ENCODE measurements at places on chromosomes 7 and 10.

GRCh38 chr7:43766564-43766963, 8.1 kb downstream of the BLVRA start:
- no peak for DNase-seq

- DNase-seq: no peak
These were observed 140.3 kb downstream of the FOXP2 start for GRCh38 chr7:114554781-114555537.

DNA sequence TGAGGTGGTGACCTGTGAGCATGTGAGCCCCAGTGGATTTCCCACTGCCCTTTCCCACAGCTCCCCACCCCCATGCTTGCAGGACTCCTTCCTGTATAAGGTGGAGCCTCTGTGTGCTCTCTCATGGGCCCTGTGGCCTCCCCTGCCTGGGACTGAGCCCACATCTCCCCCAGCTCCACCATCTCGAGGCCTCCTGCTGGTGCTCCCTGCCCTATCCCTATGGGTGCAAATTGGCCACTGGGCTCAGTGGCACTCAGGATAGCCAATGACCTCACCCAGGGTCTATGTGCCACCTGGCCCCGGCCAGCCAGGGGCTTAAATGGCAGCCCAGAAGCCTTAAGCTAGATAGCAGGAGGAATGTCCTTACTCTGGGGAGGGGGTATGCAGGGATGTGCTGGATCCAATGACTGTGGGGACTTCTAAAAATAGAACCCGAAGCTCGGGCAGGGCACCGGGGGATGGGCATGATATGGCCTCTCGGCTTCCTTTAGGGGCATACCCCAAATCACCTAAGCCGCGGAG, 2.0 kb downstream of the LDB3 start:
- DNase-seq: no peak

DNA sequence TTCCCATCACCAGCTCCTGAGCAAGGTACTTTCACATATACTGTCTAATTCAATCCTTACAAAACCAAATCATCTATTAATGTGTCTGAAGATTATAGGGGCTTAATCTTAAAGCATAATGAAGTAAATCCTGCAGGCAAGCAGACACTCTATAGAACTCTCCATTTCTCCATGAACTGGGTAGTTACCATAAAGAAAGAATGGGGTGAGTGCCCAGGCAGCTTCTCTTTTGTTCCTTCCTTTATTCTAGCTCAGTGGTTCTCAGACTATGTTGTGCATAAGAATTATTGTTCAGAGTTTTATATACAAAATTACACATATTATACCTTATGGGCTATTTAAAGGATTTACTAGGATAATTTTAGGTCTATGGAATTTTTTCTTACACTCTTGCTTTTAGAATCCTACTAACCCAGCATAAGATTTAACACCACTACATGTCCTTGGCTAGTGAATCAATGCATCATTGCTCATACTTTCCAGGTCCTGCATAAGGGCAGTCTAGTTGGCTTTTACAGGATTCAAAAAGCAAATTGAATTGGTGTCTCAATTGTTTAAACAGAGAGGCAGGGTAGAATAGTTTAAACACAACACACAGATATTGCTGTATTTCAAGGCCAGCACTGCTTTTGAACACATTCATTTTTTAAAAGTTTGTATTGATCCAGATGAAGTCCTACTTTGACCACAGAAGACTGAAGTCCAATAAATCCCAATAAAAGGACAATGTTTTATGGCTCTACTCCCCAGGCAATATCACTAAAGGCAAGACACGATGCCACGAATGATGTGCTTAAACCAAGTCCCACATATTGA, 12.9 kb downstream of the SGCE start:
- no peak for DNase-seq

GRCh38 chr10:102868911-102869257, 386 bp upstream of the AS3MT start:
- no peak for DNase-seq

DNA sequence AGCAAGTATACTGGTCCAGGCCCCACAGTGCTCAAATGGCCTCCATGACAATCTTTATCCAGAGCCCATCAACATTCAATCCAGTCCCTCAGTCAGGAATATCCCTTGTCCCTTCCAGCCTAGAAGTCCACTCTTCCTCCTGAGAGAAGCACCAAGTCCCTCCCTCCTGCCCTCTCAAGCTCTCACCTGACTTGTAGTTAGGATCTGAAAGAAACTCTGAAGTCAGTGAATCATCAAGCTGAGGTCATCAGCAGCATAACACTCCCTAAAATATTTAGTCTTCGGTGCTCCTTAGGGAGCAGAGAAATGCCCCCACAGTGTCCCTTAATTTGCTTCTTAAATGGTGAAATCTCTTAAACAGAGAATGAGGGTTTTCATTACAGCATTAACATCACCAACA, 31.0 kb downstream of the GRM8 start:
- no peak for DNase-seq

GRCh38 chr7:96734343-96734742, 24.7 kb upstream of the SEM1 start:
- no peak for DNase-seq

DNA sequence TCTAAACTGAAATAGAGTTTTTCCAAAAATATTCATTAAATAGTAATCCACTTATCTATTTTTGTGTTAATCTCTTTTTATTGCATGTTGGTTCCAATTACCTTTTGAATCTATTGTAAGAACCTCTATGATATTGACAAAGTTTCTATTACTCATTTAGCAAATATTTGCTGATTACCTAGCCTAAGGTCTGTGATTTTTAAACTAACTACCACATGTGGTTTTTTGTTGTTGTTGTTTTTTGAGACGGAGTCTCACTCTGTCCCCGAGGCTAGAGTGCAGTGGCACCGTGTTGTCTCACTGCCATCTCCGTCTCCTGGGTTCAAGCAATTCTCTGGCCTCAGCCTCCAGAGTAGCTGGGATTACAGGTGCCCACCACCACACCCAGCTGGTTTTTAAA, 2.0 kb upstream of the ASB13 start:
- no peak for DNase-seq

- DNase-seq: no peak
These were observed 9.2 kb downstream of the NEBL start for GRCh38 chr10:20887706-20888555.

GRCh38 chr10:47164800-47165128, 135.2 kb upstream of the GDF10 start:
- no peak for DNase-seq

DNA sequence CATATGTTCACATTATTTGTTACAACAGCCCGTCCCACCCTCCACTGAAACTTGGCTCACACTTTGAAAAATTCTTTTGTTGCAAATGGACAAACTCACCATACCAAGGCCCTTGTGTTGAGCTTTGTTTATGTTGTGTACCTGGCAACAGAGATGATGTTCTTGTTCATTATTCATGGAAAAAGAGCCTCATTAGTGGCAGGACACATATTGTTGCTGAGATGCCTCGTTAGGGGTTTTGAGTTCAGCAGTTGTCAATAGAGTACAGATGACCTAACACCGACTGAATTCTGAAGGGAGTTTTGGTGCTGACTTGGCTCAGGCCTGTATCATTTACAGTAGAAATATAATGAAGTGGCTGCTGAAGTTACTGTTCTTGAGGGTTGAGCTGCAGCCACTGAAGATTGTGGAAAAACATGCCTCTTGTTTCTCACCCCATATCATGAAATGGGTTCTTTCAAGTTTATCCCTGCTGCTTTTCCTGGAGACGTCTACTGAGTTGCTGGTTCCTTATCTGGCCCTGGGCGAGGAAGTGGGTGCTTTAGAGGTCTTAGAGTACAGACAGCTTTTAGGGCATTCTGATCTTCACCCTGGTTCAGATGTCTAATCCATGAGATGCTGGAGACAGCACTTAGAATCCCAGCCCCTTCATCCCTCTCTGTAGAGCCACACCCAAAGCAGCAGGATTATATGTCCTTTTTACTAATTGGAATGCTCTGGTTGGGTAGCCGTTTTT, 149.7 kb downstream of the WNT2 start:
- DNase-seq: no peak

GRCh38 chr7:15558756-15559155, 3.1 kb downstream of the AGMO start:
- DNase-seq: no peak

GRCh38 chr7:69173846-69174245, 424.4 kb upstream of the AUTS2 start:
- no peak for DNase-seq

GRCh38 chr10:119630300-119630699, 20.9 kb upstream of the BAG3 start:
- DNase-seq: no peak

- DNase-seq: no peak
These were observed 29.3 kb upstream of the ITGB8 start for GRCh38 chr7:20301311-20301939.

DNA sequence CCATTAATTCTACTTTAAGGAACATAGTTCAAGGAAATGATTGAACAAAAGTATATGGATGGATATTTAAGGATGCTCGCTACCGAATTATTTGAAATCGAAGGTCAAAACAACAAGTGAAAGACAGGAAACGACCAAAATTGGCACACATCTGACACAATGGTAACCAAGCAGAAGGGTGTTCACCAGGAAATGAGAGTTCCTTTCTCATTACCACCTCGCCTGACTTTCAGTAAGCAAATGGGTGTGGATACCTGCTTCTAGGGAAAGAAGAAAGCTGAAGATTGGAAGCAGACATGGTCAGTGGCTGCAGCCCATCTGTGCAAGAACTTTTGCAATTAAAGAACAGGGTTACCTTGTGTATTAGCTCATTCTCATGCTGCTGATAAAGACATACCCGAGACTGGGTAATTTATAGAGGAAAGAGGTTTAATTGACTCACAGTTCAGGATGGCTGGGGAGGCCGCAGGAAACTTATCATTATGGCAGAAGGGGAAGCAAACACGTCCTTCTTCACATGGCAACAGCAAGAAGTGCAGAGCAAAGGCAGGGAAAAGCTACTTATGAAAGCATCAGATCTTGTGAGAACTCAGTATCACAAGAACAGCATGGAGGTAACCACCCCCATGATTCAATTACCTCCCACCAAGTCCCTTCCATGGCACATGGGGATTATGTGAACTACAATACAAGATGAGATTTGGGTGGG, 6.2 kb upstream of the TMEM273 start:
- DNase-seq: no peak

DNA sequence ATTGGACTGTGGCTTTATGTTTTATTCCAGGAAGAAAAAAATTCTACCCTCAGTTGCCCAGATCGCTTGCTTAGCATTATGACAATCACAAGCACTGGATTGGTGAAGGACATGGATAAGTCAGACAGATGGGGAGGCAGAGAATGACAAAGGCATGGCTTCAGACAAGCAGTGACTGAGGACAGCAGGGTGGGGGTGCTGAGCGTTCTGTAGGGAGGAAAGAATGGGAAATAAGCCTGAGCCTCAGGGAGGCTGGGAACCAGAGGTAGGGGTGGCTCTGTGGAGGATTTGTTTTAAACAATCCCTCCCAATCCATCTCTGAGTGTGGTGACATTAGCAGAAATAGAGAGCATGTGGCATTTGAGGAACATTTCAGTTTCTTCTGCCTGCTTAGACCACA, 896.9 kb downstream of the CCSER2 start:
- DNase-seq: no peak

GRCh38 chr7:39594988-39595620, 28.3 kb upstream of the RALA start:
- DNase-seq: no peak

- DNase-seq: no peak
These were observed 42.0 kb downstream of the FZD1 start for GRCh38 chr7:91306266-91306665.

DNA sequence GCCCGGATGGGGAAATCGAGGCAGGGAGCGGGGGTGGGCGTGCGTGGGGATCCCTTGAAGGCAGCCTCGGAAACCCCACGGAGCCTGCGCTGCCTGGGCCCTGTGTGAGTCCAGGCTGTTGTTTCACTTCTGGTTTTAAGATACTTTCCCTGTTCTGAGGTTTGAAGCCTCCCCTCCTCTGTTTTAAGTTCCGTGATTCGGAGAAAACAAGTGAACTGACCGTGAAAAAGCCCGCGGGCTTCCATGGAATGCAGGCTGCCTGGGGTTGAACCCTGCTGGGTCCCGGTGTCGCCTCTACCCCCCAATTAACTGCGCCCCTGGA, 401 bp downstream of the LRRC27 start:
- DNase-seq: no peak

DNA sequence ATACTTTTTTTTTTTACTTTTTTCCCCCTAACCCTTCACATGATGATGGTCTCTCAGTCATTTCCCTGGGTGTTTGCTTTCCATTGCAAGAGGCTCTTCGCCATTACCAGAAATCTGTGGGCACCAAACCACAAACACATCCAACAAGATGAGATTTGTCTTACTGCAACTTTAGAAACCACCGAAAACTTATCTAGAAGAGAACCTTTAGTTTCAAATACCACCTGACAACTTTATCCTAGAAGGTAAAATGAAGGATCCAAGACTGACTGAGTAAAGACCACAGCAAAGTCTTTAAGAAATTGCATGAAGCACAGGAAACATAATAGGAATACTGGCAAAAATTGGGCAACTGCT, 363.3 kb upstream of the MBL2 start:
- DNase-seq: no peak

GRCh38 chr7:4612939-4613841, 68.9 kb upstream of the FOXK1 start:
- DNase-seq: no peak

GRCh38 chr7:96440328-96440727, 118.4 kb upstream of the SLC25A13 start:
- DNase-seq: no peak

DNA sequence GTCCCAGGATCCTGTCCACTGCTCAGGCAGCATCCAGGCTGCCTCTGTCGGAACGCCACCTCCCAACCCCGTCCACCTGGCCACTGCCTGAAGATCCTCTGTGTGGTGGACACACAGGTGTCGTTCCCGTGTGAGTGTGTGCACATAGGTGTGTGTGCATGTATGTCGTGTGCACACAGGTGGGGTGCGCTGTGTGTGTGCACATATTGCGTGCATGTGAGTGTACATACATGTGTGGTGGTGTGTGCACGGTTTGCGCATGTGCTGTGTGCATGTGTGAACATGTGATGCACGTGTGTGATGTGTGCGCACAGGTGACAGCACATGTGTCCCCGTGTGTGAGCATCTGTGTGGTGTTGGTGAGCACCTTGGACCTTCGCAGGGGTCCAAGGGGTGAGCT, 7.1 kb downstream of the TMEM184A start:
- no peak for DNase-seq

GRCh38 chr7:69508736-69509135, 89.5 kb upstream of the AUTS2 start:
- no peak for DNase-seq

- no peak for DNase-seq
These were observed 112.4 kb downstream of the KBTBD2 start for GRCh38 chr7:32779167-32779566.
